Stimulated activated CD4-positive, alpha-beta T cell treated with anti-CD3 and anti-CD28 coated beads, TNF-alpha, amount 100 ng/mL, for 1 hour (primary cell): ENCODE measurements at places on chromosomes 5 and 9.

GRCh38 chr9:107727086-107727780, 237.7 kb upstream of the KLF4 start:
- DNase-seq: no peak

- no peak for DNase-seq
Observed at GRCh38 chr5:1078206-1078605, 33.7 kb downstream of the SLC12A7 start.

DNA sequence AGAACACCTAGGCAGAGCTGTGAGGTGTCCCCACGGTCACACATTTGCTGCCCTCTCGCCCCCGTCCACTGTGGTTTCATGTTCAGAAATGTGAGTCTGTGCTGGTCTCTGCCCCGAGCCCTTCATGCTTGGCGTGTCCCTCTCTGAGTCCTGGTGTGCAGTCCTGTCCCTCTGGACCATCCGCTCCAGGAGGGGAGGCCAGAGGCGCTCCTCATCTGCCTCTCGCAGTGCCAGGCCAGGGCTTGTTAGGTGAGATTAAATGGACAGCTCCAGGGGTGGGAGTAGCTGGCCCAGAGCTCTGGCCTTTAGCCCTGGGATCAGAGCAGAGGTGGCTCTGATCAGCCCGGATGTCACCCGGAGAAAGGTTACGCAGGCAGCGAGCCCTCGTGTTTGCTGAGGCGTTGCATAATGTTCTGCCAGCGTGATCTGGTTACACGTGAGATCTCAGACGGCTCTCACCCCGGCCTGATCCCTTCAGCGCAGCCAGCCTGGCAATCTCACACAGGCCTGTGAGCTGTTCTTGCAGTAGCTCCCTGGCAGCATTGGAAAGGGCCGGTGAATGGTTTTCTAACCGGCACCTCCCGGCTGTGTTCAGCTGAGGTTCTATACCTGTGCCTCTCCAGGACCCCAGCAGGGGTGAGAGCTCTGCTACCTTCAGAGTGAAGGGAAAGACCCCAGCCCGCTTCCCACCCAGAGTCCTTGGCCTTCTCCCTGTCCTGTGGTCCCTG, 24.5 kb downstream of the PTGES2 start:
- DNase-seq: no peak

DNA sequence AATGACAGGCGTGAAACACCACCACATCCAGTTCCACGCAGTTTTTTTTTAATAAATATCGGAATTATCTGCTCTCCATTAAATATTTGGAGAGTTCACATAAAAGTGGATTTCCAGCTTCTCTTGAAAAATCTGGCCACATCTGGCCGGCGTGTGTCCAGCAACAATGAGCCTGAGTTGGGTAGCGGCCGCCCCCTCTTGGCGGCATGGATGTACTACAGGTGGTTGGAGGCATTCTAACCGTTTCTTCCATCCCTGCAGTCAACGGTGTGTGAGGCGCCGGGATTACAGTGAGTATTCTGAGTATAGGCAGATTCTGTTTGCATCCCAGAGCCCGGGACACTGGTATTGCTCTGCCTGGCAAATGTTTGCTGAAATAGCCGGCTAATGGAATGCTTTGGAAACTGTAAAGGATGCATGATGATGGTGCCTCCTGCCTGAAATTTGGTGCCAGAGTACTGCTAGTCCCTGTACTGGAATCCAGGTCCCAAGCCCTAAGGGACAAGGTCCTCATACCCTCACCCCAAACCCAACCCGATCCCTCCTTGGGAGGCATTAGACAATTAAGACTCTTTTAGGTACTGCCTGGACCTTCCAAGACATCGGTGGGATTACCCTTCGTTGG, 13.6 kb upstream of the GM2A start:
- DNase-seq: no peak

GRCh38 chr5:36417668-36418067, 116.0 kb upstream of the RANBP3L start:
- no peak for DNase-seq

GRCh38 chr9:100052375-100052774, 46.4 kb downstream of the ERP44 start:
- DNase-seq: no peak

- no peak for DNase-seq
Observed at GRCh38 chr9:75941577-75942311, 51.3 kb downstream of the PCSK5 start.

DNA sequence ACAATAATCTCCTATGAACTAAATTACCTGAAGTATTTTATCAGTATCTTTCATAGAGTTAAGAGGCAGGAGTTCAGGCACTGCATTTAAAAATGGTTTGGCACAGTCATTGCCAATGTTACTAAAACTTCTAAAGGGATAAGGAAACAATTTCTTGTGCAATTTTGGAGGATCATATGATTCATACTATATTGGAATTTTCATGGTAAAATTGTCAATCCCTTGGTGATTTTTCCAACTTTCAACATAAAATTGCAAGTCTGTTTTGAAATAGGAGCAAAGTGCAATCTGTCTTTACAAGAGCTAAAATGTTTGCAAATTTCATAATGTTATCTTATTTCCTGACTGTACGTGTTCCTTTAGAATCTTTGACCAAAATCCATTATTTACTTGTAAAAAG, 211.1 kb downstream of the DMRTA1 start:
- no peak for DNase-seq

GRCh38 chr5:82754036-82754746, 323.0 kb downstream of the TMEM167A start:
- DNase-seq: no peak

- no peak for DNase-seq
Observed at GRCh38 chr9:14741369-14741768, 18.8 kb upstream of the CER1 start.

DNA sequence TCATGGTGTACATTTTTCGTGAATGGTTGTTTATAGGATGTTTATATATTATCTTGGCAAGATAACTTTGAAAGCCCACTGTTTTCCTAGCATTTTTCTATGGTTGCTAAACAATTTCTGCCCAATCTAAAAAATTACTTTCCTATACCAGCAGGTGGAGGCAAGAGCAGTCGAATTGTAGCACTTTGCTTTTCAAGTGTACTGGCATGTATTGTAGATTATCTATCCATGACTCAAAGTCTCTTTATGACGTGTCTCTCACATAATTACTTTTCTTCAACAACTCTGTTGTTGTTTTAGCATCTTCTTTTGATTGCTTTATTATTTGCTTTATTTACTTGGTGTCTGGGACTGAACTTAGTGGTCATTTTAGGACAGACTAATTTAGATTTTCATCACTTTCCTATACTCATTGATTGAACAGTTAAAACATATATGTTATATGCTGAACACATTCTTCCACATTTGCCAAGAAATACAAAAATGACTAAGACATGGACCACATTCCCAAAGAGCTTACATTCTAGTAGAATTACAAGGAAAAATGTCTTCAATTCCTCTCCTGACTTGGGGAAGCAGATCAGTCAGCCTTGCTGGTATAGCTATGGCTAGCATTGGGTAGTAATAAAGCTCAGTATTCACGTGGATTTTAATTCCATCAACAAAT, 20.7 kb downstream of the NLN start:
- no peak for DNase-seq

- peak; percentile 65 for DNase-seq
Observed at GRCh38 chr5:463952-464351, 21.0 kb downstream of the EXOC3 start.

DNA sequence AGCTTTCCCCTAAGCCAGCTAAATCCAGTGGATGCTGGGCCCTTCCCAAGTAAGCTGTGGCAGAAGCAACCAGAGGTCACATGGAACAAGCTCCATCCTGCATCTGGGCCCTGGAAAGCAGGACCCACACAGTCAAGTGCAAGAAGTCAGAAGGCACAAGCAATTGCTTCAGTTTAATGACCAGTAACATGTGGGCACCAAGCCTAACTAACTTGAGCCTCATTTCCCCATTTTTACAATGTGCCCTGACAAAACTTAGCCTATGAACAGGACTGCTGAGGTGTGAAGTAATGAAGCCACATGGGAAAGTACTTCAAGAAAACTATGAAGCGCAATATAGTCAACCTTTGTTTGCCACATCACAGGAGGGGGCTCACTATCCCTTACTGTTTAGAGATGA, 90.5 kb downstream of the TLE1 start:
- DNase-seq: no peak

- DNase-seq: no peak
Observed at GRCh38 chr5:102531506-102531905, 32.7 kb upstream of the SLCO6A1 start.

DNA sequence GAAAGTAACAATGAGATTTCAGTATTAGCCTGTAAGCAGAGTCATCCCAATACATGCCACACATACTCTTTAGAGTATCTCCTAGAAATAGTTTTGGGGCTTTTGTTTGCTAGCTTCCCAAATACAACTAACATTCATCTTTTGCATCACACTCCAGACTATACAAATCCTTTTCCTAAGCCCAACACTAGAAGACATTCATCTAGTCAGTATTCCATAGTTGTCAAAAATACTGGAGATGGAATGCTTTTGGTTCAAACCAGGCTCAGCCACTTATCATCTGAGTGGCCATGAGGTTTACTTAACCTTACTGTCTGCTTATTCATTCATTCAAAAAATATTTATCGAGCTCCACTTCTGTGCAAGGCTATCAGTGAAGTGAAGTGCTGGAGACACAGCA, 205.1 kb upstream of the SGCD start:
- no peak for DNase-seq

DNA sequence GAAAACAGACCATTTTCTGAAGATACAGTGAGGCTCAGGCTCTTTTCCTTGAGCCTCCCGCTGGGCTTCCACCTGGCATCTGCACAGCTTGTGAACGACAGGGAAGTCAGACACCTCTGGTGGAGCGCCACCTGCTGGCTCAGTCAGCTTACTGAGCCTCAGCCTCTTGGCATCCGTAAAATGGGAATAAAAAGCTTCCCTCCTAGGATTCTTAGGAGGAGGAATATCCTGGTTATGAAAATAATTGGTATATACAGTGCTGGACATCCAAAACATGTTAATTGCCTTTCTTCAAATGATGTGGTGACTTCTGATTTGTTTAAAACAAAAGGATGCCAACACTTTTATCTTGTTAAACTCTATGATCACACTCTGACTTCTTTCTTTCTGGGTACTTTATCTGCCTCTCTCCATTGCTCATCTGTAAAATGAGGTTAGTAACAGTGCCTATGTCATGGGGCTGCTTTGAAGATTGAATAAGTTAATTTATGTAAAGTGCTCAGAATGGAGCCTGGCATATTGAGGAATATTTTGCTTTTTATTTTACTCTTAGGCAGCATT, 67.5 kb downstream of the MAMDC2 start:
- no peak for DNase-seq

DNA sequence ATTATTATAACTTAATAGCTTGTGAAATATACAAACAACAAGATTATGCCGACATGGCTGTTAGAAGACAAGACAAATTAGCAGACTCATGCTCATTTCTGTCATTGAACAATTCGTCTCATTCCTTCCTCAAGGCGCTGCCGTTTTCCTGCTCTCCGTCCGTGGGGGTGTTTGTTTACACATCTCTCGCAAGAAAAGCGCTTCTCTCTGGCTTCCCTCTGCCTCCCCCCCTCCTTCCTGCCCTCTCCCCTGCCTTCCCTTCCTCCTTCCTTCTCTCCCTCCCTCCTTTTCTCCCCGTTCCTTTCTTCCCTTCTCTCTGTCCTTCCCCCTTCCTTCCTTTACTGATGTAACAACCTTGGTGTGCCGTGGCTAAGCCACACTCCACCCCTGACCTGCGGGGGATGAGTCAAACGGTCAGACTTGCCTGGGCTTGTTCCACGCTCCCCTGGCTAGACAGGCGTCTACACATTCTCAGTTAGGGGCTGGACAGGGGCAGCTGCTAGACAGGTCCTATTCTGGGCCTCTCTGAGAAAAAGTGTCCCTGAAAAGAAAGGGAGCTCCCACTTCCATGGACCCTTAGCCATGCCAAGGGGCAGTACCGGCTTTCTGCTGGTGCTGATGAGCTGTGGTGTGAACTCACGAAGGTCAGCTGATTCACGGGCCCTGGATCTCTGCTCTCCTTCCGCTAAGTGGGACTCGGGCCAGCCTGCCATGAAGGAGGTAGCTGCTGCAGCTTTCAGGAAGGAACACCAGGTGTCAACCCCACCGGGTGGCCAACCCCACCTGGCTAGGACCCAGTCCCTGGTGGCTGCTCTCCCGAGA, 32.0 kb upstream of the SPTLC1 start:
- DNase-seq: no peak
